ENCODE measurements at places on chromosomes 12 and 14.

DNA sequence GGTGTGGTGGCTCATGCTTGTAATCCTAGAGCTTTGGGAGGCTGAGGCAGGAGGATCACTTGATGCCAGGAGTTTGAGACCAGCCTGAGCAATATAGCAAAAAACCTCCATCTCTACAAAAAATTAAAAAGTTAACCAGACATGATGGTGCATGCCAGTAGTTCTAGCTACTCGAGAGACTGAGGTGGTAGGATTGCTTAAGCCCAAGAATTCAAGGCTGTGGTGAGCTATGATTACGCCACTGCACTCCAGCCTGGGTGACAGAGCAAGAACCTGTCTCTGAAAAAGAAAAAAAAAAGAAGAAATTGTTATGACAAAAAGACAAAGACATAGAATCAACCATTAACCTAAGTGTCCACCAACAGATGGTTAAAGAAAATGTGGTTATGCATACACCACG is 2.1 kb upstream of the ATP23 start:
- DNase-seq, result no peak

- DNase-seq, result no peak
Observed at GRCh38 chr14:39034481-39035296, 68.3 kb downstream of the SEC23A start.

GRCh38 chr12:113440947-113441782 is 19.0 kb downstream of the SDSL start:
- no peak for DNase-seq

- no peak for DNase-seq
Observed at GRCh38 chr12:110068654-110069053, 20.3 kb upstream of the C12orf76 start.

DNA sequence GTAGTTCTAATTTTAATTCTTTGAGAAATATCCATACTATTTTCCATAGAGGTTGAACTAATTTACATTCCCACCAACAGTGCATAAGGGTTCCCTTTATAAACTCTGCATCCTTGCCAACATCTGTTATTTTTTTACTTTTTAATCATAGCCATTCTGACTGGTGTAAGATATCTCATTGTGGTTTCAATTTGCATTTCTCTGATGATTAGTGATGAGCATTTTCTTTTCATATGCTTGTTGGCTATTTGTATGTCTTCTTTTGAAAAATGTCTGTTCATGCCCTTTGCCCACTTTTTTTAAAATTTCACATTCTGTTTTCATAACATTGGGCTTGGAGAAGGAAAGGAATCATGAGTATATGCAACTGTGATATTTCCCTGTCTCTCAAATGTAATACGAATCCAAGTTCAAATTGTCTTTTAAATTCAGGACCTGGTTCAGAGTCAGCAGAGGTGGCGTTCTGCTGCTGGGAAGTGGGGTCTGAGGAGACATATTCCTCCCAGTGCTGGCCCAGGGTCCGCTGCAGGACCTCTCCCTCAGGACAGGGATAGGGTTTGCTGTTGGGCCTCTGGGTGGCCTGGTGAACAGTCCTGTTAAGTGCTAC is 81.2 kb upstream of the ETV6 start:
- no peak for DNase-seq

- no peak for DNase-seq
Observed at GRCh38 chr12:56053407-56053893, 11.7 kb downstream of the RPS26 start.

GRCh38 chr12:7915661-7916403 is 20.2 kb downstream of the SLC2A3 start:
- DNase-seq, result no peak

- no peak for DNase-seq
Observed at GRCh38 chr12:131367983-131368667, 342.8 kb upstream of the SFSWAP start.

GRCh38 chr12:52826611-52827498 is 7.3 kb downstream of the KRT79 start:
- no peak for DNase-seq

DNA sequence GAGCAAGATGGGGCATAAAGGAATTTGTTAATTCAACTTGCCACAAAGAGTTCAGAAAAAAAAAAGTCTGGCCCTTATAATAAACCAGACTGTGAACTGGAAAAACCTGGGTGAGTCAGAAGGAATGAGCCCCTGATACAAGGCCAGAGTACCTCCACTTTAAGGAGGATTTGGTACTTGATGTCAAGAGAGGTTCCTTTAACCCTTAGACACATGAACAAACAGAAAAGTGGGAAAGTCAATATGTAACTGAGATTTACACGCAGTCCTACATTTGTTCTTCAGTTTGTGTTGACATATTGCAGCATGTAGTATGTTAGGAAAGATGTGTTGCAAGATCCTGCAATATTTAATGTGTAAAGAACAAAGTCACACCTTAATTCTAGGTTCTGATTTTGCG is 14.2 kb upstream of the SLC38A4 start:
- DNase-seq, result no peak

- no peak for DNase-seq
Observed at GRCh38 chr12:54292931-54293241, 7.9 kb downstream of the NFE2 start.

- no peak for DNase-seq
Observed at GRCh38 chr14:59566296-59566695, 10.3 kb downstream of the CCDC175 start.

GRCh38 chr12:77256956-77257355 is 191.6 kb upstream of the E2F7 start:
- DNase-seq, result no peak

DNA sequence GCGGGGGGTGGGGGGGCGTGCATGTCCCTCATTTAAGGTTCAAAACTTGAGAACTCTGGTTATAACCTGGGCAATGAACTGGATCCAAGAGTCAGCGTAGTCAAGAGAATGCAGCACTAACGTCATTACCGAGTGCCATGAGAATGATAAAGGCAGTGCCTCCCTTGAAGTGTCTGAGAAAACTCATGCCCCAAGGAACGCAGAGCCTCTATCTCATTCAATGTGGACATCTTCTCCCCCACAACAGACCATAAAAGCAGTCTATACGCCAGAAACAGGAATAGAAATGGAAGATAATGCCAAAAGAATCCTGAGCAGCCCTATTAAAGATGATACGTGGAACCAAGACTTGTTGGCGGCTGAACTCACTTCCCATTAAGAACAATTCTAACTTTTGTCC is 208.6 kb downstream of the MED13L start:
- no peak for DNase-seq

DNA sequence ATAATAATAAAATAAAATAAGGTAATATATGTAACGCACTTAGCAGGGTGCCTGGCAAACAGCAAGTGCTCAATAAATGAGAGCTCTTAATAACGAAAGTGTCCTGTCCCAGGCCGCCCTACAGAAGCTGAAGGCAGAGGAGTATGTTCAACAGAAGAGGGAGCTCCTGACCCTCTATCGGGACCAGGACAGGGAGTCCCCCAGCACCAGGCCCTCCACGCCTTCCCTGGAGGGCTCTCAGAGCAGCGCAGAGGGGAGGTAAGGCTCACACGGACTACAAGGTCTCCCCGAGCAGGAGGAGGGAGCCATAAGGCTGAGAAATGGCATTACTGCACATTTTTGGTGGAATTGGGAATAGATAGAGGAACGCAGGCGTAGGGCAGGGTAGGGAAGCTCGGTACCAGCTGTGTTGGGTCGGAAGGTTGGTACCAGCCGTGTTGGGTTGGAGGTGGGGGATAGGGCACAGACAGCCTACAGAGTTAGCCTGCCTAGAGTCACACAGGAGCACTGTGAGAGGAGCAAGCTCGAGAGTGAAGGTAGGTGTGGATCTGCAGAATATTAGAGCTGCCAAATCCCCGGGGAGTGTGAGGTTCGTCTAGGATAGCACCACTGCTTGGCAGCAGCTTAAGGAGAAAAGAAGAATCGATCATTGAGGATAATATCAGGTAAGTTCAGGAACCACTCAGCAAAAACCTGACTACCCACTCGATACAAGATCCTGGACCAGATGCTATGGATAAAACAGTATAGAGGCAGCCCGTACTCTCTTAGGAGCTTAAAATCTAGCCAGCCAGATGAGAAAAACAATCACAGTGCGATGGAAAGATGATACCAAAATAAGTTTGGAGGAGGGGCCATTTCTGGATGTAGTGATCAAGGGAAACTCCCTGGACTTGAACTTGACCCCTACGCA is 15.3 kb downstream of the TNFRSF1A start:
- peak; percentile 74 for DNase-seq

- DNase-seq, result no peak
Observed at GRCh38 chr14:62269204-62269603, 507.0 kb downstream of the SNAPC1 start.

- peak; percentile 57 for DNase-seq
Observed at GRCh38 chr12:57850854-57851430, 4.4 kb upstream of the CTDSP2 start.
